Neural progenitor cell (in vitro differentiated cells): ENCODE measurements at places on chromosomes 11 and 22. TPM values are rescaled to one million over a fixed set of nuclear protein-coding genes. Genes with fewer than 3 reads are reported as not detected.

DNA sequence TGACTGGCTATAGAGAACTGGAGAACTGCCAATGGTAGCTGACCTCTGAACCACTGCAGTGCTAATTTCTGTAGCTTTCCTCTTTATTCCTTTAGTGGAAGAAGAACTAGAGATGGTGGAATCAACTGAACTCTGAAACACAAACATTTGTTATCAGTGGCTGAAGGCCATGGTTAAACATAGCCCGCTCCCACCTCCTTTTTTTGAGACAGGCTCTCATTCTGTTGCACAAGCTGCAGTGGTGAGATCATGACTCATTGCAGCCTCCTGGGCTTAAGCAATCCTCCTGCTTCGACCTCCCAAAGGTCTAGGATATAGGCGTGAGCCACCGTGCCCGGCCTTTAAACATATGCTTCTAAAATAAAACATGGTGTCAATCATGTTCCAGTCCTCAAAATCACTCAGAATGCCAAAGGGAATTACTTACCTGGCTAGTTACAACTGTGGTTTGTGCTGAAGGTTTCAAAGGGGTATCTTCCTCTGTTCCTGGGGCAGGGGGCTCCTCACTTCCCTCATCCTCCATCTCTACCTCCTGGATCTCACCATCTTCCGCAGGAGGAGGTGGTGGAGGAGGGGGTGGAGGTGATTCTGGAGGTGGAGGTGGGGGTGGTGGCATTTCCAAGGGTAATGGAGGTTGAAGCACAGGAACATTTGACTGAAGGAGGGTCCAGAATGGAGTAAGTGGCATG, 9.0 kb upstream of the AGBL2 start:
- no peak for DNase-seq

DNA sequence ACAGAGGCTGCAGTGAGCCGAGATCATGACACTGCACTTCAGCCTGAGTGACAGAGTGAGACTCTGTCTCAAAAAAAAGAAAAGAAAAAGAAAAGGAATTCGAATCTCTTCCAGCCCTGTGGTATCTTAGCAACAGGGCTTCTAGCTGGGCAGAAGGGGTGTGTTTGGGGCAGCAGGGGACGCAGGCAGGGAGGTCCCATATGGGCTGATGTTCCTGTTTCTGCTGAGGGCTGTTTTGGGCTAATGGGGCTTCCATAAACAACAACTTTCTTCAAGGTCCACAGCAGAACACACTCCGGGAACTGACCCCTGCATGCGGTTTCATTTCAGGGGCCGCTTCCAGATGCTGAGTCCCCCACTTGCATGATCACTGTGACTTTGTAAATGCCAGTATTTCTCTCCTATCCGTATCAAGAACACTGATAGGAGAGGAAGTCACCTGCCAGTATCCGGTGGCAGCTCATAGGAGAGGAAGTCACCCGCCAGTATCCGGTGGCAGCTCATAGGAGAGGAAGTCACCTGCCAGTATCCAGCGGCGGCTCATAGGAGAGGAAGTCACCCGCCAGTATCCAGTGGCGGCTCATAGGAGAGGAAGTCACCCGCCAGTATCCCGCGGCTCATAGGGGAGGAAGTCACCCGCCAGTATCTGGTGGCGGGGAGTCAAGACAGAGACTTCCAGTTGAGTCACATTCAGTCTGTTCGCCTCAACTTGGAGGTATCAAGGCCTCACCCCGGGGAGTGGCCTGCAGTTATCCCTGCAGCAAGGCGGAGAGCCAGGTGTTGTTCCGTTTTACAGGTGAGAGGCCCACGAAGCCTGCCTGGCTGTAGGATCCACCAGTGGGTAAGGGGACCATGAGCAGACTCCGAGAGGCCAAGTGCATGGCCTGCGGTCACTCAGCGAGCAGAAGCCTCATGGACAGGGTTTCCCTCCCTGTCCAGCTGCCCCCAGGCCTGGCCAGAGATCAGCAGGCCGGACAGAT, 8.3 kb upstream of the FGF19 start:
- peak; percentile 41 for DNase-seq

Gene VSIG2
- total RNA-seq, result not detected in 2 replicates

GRCh38 chr11:14054116-14055107, 91.9 kb downstream of the SPON1 start:
- no peak for DNase-seq

DNA sequence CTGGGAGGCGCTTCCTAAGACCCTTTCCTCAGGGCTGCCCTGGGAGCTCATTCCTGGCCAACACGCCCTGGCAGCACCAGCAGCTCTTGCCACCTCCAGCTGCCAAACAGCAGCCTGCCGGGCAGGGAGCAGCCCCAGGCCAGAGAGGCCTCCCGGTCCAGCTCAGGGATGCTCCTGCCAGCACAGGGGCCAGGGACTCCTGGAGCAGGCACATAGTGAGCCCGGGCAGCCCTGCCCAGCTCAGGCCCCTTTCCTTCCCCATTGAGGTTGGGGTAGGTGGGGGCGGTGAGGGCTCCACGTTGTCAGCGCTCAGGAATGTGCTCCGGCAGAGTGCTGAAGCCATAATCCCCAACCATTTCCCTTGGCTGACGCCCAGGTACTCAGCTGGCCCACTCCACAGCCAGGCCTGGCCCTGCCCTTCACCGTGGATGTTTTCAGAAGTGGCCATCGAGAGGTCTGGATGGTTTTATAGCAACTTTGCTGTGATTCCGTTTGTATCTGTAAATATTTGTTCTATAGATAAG, 7.6 kb downstream of the SLC39A13 start:
- DNase-seq, result peak; percentile 29

- DNase-seq, result no peak
Measured at GRCh38 chr11:122900587-122901202, 18.1 kb downstream of the JHY start.

- DNase-seq, result no peak
Measured at GRCh38 chr22:20881231-20881630, 22.4 kb downstream of the SNAP29 start.

Gene LPXN
- total RNA-seq, result 3.1 and 5.0 TPM in 2 replicates

GRCh38 chr22:26483043-26483438, 542 bp downstream of the HPS4 start:
- no peak for DNase-seq

Gene TRIM29
- 0.11 TPM in 1 of 2 replicates, not detected in the other for total RNA-seq
